ENCODE measurements at places on chromosomes 6 and 20. TPM values are rescaled to one million over a fixed set of nuclear protein-coding genes. Genes with fewer than 3 reads are reported as not detected.

GRCh38 chr20:45016089-45016671 is 49.9 kb downstream of the STK4 start:
- peaks cover 8% of the 10 kb centered on the region for H3K4me1 ChIP-seq
- DNase-seq: no peak
- peaks cover 59% of the 10 kb centered on the region for H3K36me3 ChIP-seq
- no peak overlapping the region for H3K27ac ChIP-seq
- no peak overlapping the region for H3K4me3 ChIP-seq
- H3K27me3 ChIP-seq: no peaks in the 10 kb centered on the region

DNA sequence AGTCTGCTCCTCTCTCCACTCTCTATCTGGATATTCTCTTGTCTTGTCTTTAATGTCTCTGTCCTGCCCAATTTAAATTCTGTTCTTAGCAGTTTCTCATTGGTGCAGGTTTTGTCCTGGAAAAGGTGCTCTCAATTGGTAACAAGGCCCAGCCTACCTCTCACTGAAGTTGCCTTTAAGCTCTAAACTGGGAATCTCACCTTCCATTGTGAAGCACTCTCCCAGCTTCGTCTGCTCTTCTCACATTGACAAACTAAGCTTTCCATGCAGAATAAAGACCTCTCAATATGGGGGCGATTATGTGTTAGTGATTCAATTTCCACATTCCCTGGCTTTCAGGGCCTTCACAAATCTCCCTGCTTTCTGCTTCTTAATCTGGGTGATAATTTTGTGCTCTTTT is 1712.2 kb downstream of the GRIK2 start:
- H3K36me3 ChIP-seq: no peaks in the 10 kb centered on the region
- no peak overlapping the region for H3K27ac ChIP-seq
- no peaks in the 10 kb centered on the region for H3K4me1 ChIP-seq
- DNase-seq: no peak
- no peak overlapping the region for H3K4me3 ChIP-seq
- no peaks in the 10 kb centered on the region for H3K27me3 ChIP-seq

GRCh38 chr6:90154755-90155470 is 141.7 kb downstream of the BACH2 start:
- no peak for DNase-seq
- H3K36me3 ChIP-seq: peaks cover 19% of the 10 kb centered on the region
- no peak overlapping the region for H3K4me3 ChIP-seq
- H3K27me3 ChIP-seq: no peaks in the 10 kb centered on the region
- peak overlapping the region; percentile 54 for H3K27ac ChIP-seq

The RBPJL gene
- not detected for total RNA-seq

DNA sequence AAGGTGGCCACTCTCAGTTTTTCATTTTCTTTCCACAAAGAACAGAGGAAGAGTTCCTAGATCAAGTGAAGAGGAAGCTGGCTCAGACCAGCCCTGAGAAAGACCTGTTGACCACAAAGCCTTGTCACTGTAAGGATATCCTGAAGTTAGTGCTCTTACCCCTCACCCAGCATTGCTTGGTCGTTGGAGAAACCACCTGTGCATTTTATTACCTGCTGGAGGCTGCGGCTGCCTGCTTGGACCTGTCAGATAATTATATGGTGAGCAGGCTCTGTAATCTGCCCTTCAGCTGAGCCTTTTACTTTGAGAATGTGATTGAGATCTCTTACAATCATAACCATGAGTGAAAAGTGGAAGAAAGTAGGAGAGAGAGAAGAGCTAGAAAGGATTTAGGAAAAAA is 21.9 kb downstream of the TREML1 start:
- H3K36me3 ChIP-seq: no peaks in the 10 kb centered on the region
- H3K4me1 ChIP-seq: peaks cover 9% of the 10 kb centered on the region
- no peak overlapping the region for H3K4me3 ChIP-seq

The AIG1 gene
- 13.0 TPM for total RNA-seq

- peaks cover 7% of the 10 kb centered on the region for H3K36me3 ChIP-seq
- no peak overlapping the region for H3K4me3 ChIP-seq
- H3K27me3 ChIP-seq: no peaks in the 10 kb centered on the region
- H3K27ac ChIP-seq: no peak overlapping the region
- H3K4me1 ChIP-seq: peaks cover 16% of the 10 kb centered on the region
- DNase-seq: no peak
Measured at GRCh38 chr6:109053336-109053735, 41.3 kb downstream of the SESN1 start.

The E2F1 gene
- total RNA-seq: 80.8 TPM

GRCh38 chr6:130159956-130160355 is 62.8 kb downstream of the SAMD3 start:
- no peaks in the 10 kb centered on the region for H3K4me1 ChIP-seq
- no peaks in the 10 kb centered on the region for H3K27me3 ChIP-seq
- H3K36me3 ChIP-seq: peaks cover 38% of the 10 kb centered on the region
- H3K27ac ChIP-seq: no peak overlapping the region
- DNase-seq: no peak

DNA sequence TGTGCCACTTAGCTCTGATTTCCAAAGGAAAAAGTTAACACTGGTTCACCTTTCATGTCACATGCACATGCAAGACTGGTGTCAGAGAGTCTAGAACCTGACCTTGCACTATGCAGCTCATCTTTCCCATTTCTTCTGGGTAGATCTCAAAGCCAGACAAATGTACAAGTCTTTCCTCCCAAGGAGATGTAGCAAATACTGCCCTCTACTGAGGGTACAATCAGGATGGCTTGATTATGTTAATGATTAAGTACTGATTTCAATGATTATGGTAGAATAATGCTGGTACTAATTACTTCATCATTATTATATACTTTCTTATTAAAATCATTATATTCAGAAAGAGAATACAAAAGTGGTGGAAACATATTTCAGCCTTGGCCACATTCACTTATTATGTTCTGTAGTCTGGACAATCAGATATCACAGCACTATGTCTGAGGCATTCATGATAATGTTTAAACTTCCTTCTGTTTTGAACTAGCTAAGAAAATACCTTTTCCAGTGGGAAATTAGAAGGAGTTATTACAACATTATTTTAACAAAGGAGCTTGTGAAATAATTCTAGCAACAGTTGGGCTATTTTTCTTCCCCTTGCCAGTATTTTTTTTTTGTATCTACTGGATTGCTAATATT is 68.5 kb upstream of the FOXO3 start:
- H3K27ac ChIP-seq: no peak overlapping the region
- no peaks in the 10 kb centered on the region for H3K4me1 ChIP-seq
- H3K27me3 ChIP-seq: peaks cover 4% of the 10 kb centered on the region
- no peak overlapping the region for H3K4me3 ChIP-seq

- peaks cover 2% of the 10 kb centered on the region for H3K4me1 ChIP-seq
Measured at GRCh38 chr6:168367285-168367751, 47.7 kb upstream of the DACT2 start.

GRCh38 chr6:88566746-88567534 is 396.5 kb downstream of the RNGTT start:
- no peaks in the 10 kb centered on the region for H3K27me3 ChIP-seq
- no peaks in the 10 kb centered on the region for H3K36me3 ChIP-seq
- no peak overlapping the region for H3K4me3 ChIP-seq
- no peak overlapping the region for H3K27ac ChIP-seq

- H3K4me1 ChIP-seq: no peaks in the 10 kb centered on the region
- H3K27ac ChIP-seq: no peak overlapping the region
- no peaks in the 10 kb centered on the region for H3K36me3 ChIP-seq
- H3K4me3 ChIP-seq: no peak overlapping the region
Measured at GRCh38 chr20:53097791-53098190, 125.6 kb downstream of the TSHZ2 start.

DNA sequence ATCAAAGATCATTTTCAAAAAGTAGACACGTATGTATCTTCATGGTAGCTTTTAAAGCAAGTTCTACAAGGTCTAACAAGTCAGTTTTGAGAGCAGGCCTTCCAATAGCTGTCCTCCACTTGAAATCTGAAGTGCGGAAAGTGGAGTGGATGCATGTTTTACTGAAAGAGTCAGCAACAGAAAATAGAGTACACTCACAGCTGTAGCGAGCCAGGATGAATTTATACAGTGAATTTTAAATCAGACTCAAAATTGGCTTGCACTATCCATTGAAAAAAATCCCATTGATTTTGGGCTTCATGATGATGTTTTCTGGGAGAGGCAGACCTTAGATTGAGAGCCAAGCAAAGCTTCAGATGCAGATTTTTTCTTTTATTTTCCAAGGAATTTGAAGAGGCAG is 80.6 kb downstream of the GJA10 start:
- H3K36me3 ChIP-seq: peaks cover 29% of the 10 kb centered on the region
- peaks cover 22% of the 10 kb centered on the region for H3K4me1 ChIP-seq
- no peak for DNase-seq

GRCh38 chr6:25280344-25281074 is 1.3 kb downstream of the CARMIL1 start:
- peaks cover 20% of the 10 kb centered on the region for H3K4me1 ChIP-seq
- peak overlapping the region; percentile 76 for H3K4me3 ChIP-seq
- H3K27me3 ChIP-seq: peaks cover 6% of the 10 kb centered on the region
- peak overlapping the region; percentile 48 for H3K27ac ChIP-seq
- no peak for DNase-seq
- peaks cover 3% of the 10 kb centered on the region for H3K36me3 ChIP-seq

The HTR1B gene
- total RNA-seq: not detected

- H3K36me3 ChIP-seq: no peaks in the 10 kb centered on the region
- peaks cover 2% of the 10 kb centered on the region for H3K27me3 ChIP-seq
- H3K4me3 ChIP-seq: no peak overlapping the region
- no peak for DNase-seq
- no peaks in the 10 kb centered on the region for H3K4me1 ChIP-seq
Measured at GRCh38 chr6:145017516-145017915, 717.8 kb downstream of the EPM2A start.

- H3K27me3 ChIP-seq: peaks cover 39% of the 10 kb centered on the region
- DNase-seq: no peak
- H3K27ac ChIP-seq: no peak overlapping the region
Measured at GRCh38 chr6:44339763-44340625, 2.5 kb upstream of the SPATS1 start.

The ULBP2 gene
- total RNA-seq: 0.40 TPM
